ENCODE measurements at places on chromosomes 2 and 18.

- DNase-seq: no peak
Measured at GRCh38 chr2:174575124-174575776, 22.4 kb downstream of the WIPF1 start.

- peak; percentile 6 for DNase-seq
Measured at GRCh38 chr2:70988151-70988550, 6.5 kb downstream of the TEX261 start.

DNA sequence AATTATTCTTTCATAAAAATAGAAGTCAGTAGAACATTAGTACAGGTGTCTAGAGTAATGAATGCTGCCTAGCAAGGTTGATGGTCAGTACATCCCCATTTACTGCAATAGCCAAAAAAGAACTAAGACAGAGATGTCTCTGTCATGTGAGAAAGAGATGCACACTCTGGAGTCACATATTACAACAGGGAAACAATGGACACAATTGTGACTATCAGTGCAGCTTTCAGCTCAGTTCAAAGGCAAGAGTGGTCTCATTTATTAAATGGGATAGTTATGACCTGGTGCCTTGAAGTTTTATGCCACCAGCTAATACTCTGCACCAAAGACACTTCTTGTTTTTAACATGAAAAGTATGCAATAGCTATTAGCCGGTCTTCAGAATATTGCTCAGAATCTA lies 194.9 kb upstream of the CHAC2 start:
- DNase-seq: no peak

DNA sequence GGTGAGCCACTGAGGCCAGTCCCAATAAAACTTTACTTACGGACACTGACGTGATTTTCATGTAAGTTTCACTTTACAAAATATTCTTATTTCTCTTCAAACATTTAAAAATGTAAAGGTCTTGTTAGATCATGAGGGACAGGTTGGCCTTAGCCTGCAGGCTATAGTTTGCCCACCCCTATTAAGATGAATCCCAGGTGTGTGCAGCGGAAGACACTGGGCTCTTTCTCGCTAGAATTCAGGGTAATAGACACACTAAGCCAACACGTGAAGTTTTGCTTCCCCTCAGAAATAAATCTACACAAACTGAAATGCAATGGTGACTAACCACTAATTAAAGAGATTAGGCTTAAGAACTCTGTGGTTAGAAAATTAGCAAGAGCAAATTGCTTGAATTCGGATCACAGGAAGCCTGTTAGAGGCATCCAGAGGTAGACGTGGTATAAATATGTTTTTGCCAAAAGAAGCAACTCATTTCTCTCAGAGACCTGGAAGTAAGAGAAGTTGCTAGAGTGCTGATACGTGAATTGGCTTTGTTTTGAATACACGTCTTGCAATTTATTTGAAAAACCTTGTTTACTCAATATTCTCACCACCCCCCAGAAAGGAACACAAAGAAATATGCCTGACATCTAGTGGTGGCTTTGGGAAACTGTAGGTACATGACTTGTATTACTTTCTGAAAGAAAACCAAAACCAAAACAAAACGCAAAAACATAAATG lies 151.6 kb downstream of the DTNB start:
- DNase-seq: peak; percentile 53

- peak; percentile 61 for DNase-seq
Measured at GRCh38 chr2:163664610-163665009, 71.2 kb downstream of the FIGN start.

GRCh38 chr18:48020337-48021250 lies 90.1 kb upstream of the SMAD2 start:
- no peak for DNase-seq

GRCh38 chr2:37816686-37817085 lies 108.4 kb upstream of the RMDN2 start:
- no peak for DNase-seq

GRCh38 chr2:231318436-231318835 lies 77.1 kb upstream of the B3GNT7 start:
- DNase-seq: no peak

- no peak for DNase-seq
Measured at GRCh38 chr2:113133704-113134598, 6.6 kb downstream of the IL1RN start.

DNA sequence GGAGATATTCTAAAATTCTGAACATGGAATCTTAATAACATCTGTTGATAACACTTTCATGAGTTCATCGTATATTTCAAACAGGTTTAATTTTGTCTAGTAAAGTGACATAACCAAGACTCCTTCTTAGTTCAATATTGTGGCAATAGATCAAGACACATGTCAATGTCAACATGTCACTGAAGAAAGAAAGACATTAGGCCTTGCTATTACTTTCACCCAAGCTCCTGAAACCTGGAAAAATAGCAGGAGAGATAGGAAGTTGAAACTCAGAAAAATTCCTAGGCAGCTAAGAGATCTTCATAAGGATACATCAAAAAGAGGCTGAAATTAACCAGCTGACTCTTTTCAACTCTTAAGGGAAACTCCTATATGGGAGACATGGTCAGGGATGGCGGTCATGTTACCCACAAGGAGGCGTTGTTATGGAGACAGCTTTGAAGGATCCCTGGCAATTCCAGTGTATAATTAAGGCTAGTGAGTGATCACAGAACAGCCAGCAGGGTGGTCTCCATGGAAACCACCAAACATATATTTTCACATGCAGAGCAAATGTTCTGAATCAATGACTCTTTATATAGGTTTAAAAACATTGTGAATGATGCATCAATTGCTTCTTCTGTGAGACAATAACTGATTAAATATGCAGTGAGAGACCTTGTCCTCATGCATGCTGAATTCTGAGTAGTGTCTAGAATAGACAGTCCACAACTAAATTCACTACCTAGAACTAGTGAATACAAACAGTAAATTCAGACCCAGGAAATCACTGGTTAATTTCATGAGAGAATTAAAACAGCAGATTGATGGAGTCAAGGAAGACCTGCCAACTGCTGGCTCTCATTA lies 115.3 kb upstream of the RIOK3 start:
- DNase-seq: no peak

GRCh38 chr18:45046961-45047360 lies 366.3 kb downstream of the SETBP1 start:
- no peak for DNase-seq

DNA sequence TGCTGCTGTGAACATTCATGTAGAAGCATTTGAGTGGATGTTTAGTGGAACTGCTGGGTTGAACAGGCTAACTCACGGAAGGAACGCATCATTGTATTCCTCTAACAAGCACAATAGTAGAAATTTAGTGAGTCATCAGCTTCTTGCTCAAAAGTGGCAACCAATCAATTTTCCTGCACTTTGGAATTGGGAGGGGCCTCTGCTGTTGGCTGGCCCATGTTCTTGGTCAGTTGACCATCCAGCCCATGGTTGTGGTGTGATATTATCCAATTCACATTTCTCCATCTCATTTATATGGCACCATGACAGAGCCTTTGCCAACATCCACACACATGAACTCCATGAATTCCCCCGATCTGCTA lies 95.0 kb downstream of the TNFRSF11A start:
- peak; percentile 51 for DNase-seq

- DNase-seq: no peak
Measured at GRCh38 chr2:124026503-124026902, 1.4 kb downstream of the CNTNAP5 start.

DNA sequence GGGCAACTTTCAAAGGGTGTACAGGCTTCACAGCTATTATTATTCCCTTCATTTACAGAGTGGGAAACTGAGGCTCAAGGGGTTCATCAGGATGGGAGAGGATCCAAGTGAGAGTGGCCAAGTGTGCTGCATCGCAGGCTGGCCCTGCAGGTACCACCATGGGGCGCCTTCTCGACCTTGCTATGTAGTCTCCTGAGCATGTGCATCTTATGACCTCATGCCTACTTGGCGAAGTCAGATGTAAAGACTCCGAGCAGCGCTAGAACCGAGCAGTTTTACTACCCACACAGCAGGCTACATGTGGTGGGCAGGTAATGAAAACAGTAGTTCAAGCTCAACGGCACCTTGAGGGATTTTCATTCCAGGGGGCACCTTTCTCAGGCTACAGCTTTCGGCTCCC lies 42.0 kb downstream of the TFCP2L1 start:
- no peak for DNase-seq

- no peak for DNase-seq
Measured at GRCh38 chr18:23981369-23981980, 33.1 kb upstream of the TTC39C start.

GRCh38 chr2:62724106-62724505 lies 18.6 kb downstream of the EHBP1 start:
- no peak for DNase-seq

GRCh38 chr18:43934322-43934721 lies 657.0 kb upstream of the SYT4 start:
- no peak for DNase-seq

DNA sequence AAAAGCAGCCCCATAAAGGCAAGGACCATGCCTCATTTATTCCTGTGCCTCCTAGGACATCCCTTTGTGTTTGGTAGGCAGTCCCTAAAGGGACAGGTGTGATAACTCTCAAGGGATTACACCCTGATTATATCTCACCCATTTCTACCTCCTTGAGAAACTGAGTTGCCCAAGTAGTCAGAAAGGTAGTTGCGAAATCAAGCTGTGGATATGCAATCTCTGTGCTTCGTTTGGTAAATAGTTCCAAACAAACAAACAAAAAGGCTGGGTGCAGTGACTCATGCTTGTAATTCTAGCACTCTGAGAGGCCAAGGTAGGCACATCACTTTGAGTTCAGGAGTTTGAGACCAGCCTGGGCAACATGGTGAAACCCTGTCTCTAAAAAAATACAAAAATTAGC lies 100.2 kb upstream of the ARL5A start:
- DNase-seq: no peak

DNA sequence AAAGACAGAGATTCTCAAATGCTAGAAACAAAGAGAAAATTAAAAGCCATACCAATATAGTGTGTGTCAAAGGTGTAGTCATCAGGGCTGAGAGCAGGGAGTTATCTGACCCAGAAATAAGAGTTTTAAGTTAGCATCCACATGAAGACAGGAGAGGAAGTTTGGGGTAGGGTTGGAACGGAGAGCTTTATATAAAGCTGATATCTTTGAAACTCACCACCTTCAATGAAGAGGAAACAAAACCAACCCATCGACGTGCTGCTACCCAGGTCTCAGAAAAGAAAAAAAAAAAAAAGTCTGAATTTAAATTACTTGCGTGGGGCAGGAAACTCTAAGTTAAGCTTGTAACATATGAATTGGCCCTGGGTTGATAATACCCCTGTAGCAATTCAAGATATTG lies 42.4 kb downstream of the ARL4C start:
- DNase-seq: no peak

DNA sequence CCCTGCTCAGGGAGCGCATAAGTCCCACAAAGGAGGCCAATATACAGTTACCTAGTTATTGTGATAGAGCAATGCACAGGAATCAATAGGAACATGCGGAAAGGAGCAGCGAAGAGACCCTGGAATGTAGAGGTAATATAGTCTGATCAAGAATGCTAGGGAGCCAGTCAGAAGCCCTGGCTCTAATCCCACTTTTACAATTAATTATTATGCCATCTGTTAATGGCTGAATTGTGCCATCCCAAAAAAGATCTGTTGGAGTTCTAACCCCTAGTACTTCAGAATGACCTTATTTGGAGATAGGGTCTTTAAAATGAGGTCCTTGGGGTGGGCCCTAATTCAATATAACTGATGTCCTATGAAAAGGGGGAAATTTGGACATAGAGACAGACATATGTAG lies 7.7 kb upstream of the SPATS2L start:
- no peak for DNase-seq

- no peak for DNase-seq
Measured at GRCh38 chr2:212732860-212733259, 194.3 kb upstream of the ERBB4 start.

DNA sequence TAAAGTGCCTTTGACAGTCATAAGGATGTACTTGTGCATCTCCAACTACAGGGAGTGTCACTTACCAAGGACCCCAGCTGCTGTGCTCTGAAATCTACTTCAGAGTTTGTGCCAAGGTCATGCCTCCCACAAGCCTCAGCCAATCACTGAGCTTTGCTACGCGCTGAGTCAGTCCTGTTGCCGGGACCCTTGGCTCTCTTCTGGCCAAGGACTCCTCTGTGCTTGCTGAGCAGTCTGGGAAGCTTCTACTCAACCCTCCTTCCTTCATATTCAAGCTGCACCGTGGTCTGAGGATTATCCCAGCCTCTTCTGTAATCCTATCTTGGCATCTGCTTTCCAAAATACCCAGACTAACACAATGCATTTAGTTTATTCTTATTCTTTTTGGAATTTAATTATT lies 398.9 kb upstream of the FANCL start:
- DNase-seq: no peak

Data from AG20443 (cell line).